Pancreas (tissue), 10 donors: ENCODE measurements at places on chromosomes 7 and 10.

- no peak for DNase-seq
These were observed 507.3 kb upstream of the AUTS2 start for GRCh38 chr7:69090936-69091335.

DNA sequence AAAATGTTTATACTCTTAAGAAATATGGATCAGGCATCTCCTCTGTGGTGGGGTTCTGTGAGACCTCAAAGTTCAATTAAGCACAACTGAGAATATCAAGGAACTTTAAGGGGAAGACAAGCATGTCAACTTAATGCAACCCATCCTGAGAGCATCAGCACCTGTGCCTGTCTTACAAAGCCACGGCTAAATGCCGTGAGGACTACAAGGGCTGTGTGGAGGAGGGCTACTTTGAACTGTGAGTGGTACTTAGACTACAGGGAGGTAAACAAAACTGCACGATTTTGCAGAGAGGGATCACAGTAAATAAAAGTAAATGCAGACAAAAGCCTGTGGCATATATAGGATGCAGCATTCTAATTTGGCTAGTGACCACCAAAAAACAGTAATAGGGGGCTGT is 139.1 kb downstream of the ATE1 start:
- no peak for DNase-seq

- no peak for DNase-seq
These were observed 162.7 kb downstream of the AKR1D1 start for GRCh38 chr7:138238734-138239659.

GRCh38 chr7:2525658-2526630 is 6.4 kb downstream of the LFNG start:
- DNase-seq: no peak

GRCh38 chr10:125762692-125763648 is 12.7 kb downstream of the MMP21 start:
- DNase-seq: no peak

DNA sequence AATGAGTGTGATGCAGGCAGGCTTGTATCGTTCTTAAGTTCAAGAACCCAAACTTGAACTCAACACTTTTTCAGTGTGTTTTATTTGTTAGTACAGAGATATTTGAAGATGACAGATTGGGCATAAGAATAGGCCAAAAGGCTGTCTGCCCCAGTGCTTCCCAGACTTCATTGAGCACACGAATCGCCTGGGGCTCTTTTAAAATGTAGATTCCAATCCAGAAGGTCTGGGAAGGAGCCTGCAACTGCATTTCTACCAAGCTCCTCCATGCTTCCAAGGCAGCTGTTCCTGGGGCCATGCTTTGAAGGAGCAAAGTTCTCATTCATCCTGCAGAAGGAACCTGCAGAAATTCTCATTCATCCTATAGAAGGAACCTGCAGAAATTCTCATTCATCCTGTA is 114.5 kb upstream of the INSYN2A start:
- no peak for DNase-seq

DNA sequence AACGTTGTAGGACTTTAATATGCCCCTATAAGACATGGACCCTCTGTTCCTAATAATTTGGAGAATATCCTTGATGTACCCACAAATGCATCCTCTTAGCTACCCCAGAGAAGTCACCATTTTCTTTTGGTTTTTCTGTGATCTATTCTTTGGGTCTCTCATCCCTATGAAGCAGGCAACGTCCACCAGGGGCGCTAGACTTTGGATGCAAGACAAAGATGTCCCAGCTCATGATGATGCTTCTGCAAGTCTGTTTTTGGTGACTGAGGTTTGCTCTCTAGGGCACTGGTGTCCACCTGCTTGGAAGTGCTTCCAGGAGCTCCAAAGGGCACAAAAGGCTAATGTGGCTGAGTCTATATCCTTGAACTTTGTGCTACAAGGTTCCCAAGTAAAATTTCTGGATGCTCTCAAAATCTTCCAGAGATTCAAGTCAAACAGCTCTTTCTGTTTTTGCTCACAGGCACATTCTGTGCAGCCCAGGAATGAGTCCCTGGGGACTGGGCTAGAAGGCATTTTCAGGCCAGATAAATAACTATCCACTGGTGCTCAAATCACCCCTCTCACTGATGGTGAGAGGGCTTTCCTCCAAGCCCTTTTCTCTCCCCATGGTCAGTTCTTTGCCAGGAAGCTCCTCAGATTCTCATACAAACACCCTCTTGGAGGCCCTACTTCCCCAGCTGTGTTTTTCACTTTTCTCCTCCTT is 166.4 kb downstream of the C7orf25 start:
- DNase-seq: no peak

DNA sequence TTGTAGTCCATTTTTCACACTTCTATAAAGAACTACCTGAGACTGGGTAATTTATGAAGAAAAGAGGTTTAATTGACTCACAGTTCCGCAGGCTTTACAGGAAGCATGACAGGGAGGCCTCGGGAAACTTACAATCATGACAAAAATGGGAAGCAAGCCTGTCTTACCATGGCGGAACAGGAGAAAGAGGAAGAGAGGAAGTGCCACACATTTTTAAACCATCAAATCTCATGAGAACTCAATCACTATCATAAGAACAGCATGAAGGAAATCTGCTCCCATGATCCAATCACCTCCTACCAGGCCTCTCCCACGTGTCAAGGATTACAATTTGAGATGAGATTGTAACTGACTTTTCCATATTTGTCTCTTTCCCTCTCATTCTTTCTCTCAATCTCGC is 9.3 kb upstream of the PNPLA8 start:
- DNase-seq: no peak

- DNase-seq: no peak
These were observed 33.7 kb upstream of the RBM33 start for GRCh38 chr7:155610633-155611193.

DNA sequence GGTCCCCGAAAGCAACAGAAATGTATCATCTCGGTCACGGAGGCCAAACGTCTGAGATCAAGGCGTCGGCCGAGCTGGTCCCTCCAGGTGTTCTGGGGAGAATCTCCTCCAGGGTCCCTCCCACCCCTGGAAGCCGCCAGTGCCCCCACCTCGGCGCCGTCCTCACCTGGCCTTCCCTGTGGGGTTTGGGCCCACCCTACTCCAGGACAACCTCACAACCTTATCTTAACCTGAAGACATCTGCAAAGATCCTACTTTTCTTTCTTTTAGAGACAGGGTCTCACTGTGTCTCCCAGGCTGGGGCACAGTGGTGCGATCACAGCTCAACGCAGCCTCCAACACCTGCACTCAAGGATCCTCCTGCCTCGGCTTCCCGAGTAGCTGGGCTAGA is 33.4 kb downstream of the ADAP1 start:
- DNase-seq: peak; percentile 8

DNA sequence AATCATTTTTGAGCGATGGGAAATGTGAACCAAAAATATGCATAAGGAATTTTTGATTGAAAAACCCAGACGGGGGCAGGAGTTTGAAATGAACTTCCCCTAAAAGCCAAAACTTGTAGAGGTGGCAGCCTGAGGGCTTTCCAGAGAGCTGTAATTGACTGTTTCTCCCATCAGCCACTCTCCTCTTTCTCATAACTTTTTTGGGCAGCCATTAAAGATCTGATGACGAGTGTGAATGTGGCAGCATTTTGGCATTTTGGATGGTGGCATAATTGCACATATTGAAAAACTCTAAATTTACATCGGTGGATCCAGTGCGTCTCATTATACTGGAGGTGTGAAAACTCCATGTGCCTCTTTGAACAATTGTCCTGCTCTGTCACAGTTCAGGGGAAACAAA is 159.0 kb downstream of the CUX1 start:
- DNase-seq: no peak

DNA sequence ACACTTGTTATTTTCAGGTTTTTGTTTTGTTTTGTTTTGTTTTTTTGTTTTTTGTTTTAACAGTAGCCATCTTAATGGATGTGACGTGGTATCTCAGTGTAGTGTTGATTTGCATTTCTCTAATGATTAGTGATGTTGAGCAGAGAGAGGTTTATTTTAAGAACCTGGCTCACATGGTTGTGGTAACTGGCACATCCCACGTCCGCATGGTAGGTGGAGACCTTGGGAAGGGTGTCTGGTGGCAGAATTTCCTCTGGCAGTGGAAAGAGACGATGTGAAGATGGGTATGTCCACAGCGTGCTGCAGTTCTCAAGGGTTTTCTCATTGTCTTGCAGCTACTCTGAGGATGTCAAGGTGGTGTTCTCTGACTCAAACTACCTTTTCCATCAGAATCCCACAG is 252.2 kb downstream of the GALNT17 start:
- no peak for DNase-seq
